Right cardiac atrium (tissue), 5 donors: ENCODE measurements at places on chromosomes 1 and 21. TPM values are rescaled to one million over a fixed set of nuclear protein-coding genes. Genes with fewer than 3 reads are reported as not detected.

The RPRD2 gene
- 10.0 TPM for polyA plus RNA-seq

GRCh38 chr1:38231941-38232340 is 185.3 kb upstream of the POU3F1 start:
- no peak for DNase-seq

DNA sequence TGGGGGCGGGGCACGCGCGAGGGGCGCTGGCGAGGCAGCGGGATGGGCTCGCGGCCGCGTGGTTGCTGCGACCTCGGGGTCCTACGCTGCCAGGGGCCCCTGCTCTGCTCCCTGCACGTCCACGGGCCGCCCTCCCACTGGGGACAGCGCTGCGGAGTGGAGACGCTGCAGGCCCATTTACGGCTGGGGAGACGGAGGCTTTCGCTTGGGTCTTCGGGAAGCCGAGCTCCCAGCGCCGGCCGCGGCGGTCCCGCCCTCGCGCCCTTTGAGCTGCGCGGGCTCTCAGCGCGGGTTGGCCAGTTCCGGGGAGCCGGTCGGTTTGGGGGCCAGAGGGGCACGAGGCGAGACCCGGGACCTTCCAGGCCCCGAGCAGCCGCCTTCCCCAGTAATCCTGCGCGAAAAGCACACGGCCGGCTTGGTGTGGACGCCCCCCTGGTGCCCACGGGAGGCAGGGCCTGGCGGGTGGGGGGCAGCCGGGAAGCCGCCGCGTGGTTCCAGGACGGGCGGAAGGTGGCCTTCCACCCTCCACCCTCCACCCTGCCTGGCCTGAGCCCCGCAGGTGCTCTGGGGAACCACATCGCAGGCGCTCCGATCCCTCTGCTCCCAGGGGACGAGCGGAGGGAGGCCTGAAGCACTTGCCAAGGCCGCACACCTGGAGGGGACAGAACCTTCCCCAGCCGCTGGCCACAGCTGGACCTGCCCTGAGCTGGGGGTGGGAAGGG is 570 bp upstream of the PEX10 start:
- DNase-seq: peak; percentile 79

The ASTN1 gene
- polyA plus RNA-seq: 0.11 TPM

- DNase-seq: no peak
These were observed 27.5 kb downstream of the CNIH3 start for GRCh38 chr1:224643653-224644052.
